Tibial nerve (tissue), 4 donors: ENCODE measurements at places on chromosomes 3 and 15.
A peak's percentile ranks its signal among the peaks of the same experiment; 100 is the strongest.

- no peak overlapping the region for H3K4me3 ChIP-seq
- H3K27me3 ChIP-seq: no peaks in the 10 kb centered on the region
- no peaks in the 10 kb centered on the region for H3K4me1 ChIP-seq
- no peaks in the 10 kb centered on the region for H3K36me3 ChIP-seq
These were observed 28.7 kb downstream of the SIDT1 start for GRCh38 chr3:113560831-113561623.

DNA sequence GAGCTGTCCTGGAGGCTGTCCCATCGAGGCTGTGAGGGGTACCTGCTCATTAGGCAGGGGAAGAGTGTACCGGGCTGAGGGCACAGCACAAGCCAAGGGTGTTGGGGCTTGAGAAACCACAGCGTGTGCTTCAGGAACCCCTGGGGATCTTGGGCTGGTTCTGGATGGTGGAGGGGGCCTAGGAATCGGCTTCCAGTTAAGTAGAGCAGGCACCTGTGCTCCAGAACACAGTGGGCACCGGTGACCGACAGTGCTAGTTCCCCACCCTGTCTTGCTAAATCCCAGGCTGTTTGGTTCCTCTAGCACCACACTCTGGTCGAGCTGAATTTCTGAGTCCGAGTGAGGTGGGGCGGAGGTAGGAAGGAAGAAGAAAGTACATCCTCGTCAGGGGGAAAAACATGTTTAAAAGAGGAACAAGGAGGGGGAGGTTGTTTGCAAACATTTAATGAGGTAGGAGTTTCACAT lies 29.1 kb downstream of the SLC6A6 start:
- H3K27ac ChIP-seq: peak overlapping the region; percentile 91
- no peak for DNase-seq
- no peaks in the 10 kb centered on the region for H3K27me3 ChIP-seq
- H3K36me3 ChIP-seq: no peaks in the 10 kb centered on the region

DNA sequence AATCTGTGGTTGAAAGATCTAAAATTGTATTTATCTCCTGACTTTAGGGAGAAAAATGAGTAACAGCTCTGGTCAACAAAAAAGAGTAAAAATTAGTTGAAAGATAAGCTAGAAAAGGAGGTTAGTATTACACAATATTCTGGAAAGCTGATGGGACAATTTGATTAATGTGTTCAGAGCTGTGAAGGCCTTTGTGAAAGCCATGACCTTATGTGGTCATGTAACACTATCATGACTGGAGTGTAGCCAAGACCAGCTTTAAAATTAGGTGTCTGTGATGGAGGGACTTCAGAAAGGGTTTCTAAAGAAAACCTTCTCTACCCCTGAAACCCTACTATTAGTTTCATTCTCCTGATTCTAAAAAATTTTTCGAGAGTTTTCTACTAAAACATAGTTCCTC lies 127.2 kb downstream of the NFKBIZ start:
- DNase-seq: no peak
- H3K36me3 ChIP-seq: no peaks in the 10 kb centered on the region
- H3K27ac ChIP-seq: no peak overlapping the region

GRCh38 chr3:160921020-160921635 lies 165.1 kb downstream of the PPM1L start:
- DNase-seq: peak; percentile 22
- no peaks in the 10 kb centered on the region for H3K36me3 ChIP-seq
- no peak overlapping the region for H3K4me3 ChIP-seq
- H3K4me1 ChIP-seq: peaks cover 4% of the 10 kb centered on the region
- no peak overlapping the region for H3K27ac ChIP-seq

- no peak overlapping the region for H3K27ac ChIP-seq
- H3K27me3 ChIP-seq: no peaks in the 10 kb centered on the region
- H3K4me1 ChIP-seq: no peaks in the 10 kb centered on the region
- H3K4me3 ChIP-seq: no peak overlapping the region
- no peak for DNase-seq
These were observed 18.8 kb upstream of the THRB start for GRCh38 chr3:24513463-24513862.

- no peaks in the 10 kb centered on the region for H3K36me3 ChIP-seq
- peaks cover 14% of the 10 kb centered on the region for H3K4me1 ChIP-seq
- no peak overlapping the region for H3K4me3 ChIP-seq
These were observed 35.7 kb downstream of the CCDC80 start for GRCh38 chr3:112605285-112605684.

DNA sequence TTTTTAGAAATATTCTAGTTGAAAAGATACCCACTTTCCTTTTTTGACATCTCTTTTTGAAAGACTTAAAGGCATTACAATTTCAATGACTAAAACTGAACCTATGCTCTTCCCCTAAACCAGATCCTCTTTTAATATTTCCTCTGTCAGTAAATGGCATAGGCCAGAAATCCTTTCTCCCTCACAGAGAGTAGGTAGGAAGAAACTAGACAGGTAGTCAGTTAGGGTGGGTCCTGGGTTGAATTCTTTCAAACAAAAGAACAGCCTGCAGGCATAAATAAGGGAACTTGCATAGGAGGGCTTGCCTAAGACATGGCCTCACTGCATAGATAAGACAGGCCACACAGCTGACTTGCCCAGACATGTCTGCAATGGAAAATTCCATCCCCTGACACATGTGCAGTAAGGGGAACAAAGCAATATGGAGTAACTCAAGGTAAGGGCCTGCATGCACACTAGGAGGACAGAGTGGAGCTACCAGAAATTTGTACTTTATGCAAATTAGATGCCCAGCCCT lies 23.1 kb downstream of the PLSCR5 start:
- H3K4me3 ChIP-seq: no peak overlapping the region
- no peaks in the 10 kb centered on the region for H3K36me3 ChIP-seq
- H3K27me3 ChIP-seq: no peaks in the 10 kb centered on the region
- no peak overlapping the region for H3K27ac ChIP-seq
- DNase-seq: no peak

DNA sequence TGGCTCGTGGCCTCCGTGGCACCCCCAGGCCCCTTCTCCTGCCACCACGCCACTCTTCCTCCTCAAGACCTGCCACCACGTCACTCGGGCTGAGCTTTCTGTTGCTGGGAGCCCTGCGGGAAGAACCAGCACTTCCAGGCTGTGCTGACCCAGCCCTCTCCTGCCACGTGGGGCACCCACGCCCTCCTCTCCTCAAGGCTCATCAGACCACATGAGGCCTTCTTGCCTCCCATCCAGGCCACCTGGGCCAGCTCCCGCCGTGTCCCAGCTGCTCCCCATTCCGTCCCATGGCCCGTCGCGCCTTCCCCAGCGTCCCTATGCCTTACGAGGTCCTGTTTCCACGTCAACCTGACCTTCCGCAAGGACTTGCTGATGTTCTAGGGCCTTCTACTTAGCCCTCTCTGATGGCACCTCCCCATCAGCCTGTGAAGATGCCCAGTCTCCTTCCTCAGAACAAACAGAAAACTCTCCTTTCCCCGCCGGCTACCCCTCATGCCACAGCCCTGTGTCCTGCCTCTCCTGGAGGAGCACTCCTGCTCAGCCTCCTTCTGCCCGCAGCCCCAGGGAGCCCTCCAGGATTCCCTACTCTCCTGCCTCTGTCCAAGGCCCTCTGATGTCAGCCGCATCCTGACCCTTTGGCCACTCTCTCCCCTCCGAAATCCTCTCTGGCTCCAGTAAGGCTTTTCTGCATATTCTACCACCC lies 71.1 kb upstream of the BLM start:
- no peak for DNase-seq
- no peaks in the 10 kb centered on the region for H3K27me3 ChIP-seq
- no peak overlapping the region for H3K4me3 ChIP-seq
- H3K36me3 ChIP-seq: peaks cover 36% of the 10 kb centered on the region
- H3K27ac ChIP-seq: no peak overlapping the region

GRCh38 chr3:72597756-72598195 lies 250.5 kb downstream of the SHQ1 start:
- DNase-seq: no peak
- no peak overlapping the region for H3K27ac ChIP-seq
- no peaks in the 10 kb centered on the region for H3K36me3 ChIP-seq
- no peaks in the 10 kb centered on the region for H3K27me3 ChIP-seq
- H3K4me3 ChIP-seq: no peak overlapping the region

DNA sequence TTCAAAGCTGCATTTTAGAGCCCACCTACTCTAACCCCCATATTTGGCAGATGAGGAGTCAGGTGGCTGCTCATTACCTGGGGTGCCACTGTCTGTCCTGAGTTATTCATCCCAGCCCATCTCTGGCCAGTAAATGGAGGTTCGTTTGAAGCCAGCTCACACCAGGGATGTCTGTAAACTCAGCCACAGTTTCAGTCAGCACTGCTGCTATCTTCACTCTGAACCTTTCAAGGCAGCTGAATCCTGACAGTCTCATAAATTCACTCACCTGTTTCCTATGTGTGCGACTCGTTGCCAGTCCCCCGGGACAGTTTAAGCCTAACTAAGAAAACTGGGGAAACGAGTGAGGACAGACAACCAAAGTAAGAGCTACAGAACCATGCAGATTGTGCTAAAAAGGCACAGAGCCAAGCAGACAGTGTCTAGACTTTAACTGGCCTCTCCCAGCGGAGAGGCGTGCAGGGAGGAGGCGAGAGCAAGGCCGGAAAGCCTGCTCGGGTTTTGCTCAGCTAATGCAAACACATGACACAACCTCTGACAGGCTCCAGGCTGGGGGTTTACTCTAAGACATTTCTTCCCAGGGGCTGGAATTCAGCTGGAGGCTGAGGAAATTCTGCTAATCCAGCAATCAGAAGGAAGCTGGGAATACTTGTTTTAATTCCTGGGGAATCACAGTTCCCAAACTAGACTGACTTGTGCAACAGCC lies 12.0 kb downstream of the FSTL1 start:
- H3K4me3 ChIP-seq: no peak overlapping the region
- no peaks in the 10 kb centered on the region for H3K36me3 ChIP-seq
- H3K27me3 ChIP-seq: no peaks in the 10 kb centered on the region
- H3K27ac ChIP-seq: no peak overlapping the region

DNA sequence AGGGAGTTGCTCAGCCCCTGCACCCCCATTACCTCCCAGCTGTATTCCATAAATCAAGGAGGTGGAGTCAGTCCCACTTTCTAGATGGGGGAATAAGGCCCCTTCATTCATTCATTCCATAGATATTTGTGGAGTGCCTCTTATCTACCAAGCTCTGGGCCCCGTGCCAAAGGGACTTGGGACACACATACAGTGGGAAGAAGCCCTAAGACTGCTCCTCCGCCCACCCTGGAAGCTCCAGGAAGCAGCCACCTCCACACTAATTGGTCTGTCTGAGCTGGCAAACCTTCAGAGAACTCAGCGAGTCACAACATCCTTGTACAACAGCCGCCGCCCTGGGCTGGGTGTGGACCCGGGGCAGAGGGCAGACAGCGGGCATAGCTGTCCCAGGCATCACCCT lies 6.4 kb downstream of the STRA6 start:
- H3K36me3 ChIP-seq: no peaks in the 10 kb centered on the region
- H3K4me1 ChIP-seq: peaks cover 10% of the 10 kb centered on the region
- no peak for DNase-seq
- H3K4me3 ChIP-seq: no peak overlapping the region

DNA sequence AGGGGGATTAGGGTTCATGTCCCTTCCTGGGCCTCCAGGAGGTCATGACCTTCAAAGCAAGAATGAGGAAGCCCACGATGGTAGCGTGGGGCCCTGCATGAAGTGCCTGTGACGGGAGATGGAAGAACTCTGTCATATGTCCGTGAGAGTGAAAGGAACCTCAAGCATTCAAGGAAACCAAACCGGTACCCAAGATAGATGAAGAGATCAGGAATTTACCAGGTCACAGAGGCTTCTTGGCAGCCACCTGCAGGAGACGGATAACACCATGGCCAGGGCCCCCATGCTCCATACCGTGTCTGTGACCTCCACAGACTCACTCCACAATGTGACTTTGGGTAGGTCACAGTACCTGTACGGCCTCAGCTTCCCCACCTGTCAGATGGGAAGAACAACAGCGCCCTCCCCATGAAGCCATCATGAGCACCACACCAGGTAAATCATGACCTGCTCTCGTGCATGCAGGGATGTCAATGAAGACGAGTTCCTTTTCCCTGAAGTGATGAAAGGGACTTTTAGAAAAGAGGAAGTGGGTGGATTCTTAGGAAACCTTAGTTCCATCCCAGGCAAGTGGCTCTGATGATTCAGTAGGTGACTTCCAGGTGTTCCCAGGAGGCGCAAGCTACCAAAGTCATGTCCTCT lies 23.3 kb upstream of the CYP11A1 start:
- H3K36me3 ChIP-seq: no peaks in the 10 kb centered on the region
- no peak for DNase-seq
- H3K27ac ChIP-seq: no peak overlapping the region
- no peaks in the 10 kb centered on the region for H3K27me3 ChIP-seq
- H3K4me3 ChIP-seq: no peak overlapping the region

DNA sequence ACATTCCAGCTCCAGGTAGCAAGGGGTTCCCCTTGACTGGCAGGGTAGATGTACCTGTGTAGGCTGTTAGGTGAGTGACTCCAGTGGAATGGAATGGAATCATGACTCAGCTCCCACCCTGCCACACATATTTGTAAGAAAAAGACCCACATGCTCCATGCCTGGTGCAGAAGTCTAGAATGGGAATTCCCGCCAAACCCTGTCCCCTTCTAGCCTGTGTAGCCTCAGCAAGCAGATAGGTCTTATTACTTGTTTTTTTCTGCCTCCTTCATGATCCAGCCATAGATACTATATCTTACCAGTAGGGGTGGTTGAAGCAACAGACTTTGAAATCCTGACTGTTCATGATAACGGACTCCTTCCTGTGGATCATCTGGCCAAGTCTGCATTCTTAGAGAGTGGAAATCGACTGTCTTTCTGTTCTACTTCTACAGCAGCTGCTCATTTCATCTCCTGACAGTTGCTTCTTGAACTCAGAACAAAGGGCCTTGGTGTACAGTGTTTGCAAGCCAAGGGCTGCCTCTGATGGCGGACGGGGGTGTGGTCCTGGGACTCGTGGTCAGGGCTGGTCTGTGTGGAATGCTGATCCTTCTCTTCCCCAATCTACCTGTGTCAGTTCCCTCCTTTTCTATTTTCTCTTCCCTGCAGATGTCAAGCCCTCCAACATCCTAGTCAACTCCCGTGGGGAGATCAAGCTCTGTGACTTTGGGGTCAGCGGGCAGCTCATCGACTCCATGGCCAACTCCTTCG lies 16.3 kb downstream of the SNAPC5 start:
- peaks cover 43% of the 10 kb centered on the region for H3K36me3 ChIP-seq
- H3K4me1 ChIP-seq: no peaks in the 10 kb centered on the region
- DNase-seq: no peak
- no peak overlapping the region for H3K4me3 ChIP-seq
- H3K27me3 ChIP-seq: no peaks in the 10 kb centered on the region
